SJSA1 (cell line): ENCODE measurements at places on chromosomes 5 and 9.

- no peak for DNase-seq
Observed at GRCh38 chr5:100574716-100575115, 39.5 kb downstream of the FAM174A start.

DNA sequence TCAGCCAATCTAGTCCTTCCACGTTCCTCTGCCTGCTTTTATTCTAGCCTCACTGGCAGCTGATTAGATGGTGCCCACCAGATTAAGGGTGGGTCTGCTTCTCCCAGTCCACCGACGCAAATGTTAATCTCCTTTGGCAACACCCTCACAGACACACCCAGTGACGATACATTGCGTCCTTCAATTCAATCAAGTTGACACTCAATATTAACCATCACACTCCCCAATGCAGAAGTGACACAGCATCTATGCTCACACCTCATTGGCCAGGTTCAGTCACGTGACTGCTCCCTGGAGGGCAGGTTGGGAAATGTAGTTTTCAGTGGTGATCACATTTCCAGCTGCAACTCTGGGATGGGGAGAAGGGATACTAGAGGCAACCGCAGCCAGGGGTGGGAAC is 13.0 kb downstream of the SUSD3 start:
- no peak for DNase-seq

- peak; percentile 64 for DNase-seq
Observed at GRCh38 chr5:78287833-78288232, 6.7 kb downstream of the AP3B1 start.

DNA sequence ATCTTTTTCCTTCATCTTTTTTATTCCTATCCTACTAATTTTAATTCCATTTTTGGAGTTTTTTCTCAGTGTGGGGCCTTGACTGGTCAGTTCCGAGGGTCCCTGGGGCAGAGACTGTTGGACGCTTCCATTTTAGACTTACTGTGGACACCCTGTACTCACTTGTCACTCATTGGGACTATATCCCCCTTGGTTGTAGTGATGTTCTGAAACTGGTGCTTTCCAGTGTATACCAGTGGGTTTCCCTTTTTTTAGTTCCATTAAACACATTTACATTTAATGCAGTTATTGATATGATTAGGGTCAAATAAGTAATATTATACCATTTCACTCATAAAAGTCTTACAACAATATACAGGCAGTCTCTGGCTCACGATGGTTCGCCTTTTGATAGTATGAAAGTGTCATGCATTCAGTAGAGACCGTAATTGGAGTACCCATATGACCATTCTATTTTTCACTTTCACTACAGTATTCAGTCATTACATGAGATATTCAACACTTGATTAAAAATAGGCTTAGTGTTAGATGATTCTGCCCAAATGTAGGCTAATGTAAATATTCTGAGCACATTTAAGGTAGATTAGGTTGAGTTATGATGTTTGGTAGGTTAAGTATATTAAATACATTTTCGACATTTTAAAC is 46.0 kb downstream of the CNOT6 start:
- no peak for DNase-seq

DNA sequence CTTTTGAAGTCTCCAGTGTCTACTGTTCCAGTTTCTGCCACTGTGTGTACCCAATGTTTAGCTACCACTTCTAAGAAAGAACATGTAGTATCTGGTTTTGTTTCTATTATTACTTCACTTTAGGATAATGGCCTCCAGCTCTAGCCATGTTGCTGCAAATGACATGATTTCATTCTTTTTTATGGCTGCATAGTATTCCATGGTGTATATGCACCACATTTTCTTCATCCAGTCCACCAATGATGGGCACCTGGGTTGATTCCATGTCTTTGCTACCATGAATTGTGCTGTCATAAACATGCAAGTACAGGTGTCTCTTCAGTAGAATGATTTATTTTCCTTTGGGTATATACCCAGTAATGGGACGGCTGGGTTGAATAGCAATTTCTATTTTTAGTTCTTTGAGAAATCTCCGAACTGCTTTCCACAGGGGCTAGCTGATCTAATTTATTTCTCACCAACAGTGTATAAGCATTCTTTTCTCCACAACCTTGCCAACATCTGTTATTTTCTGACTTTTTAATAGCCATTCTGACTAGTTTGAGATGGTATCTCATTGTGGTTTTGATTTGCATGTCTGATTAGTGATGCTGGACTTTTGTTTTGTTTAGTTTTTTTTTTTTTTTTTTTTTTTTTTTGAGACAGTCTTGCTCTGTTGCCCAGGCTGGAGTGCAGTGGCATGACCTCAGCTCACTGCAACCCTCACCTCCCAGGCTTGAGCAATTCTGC is 68.9 kb downstream of the WDR41 start:
- no peak for DNase-seq
